T-helper 1 cell (primary cell): ENCODE measurements at places on chromosomes 16 and 17.

GRCh38 chr16:11994143-11995119 lies 17.9 kb downstream of the SNX29 start:
- no peak for DNase-seq

DNA sequence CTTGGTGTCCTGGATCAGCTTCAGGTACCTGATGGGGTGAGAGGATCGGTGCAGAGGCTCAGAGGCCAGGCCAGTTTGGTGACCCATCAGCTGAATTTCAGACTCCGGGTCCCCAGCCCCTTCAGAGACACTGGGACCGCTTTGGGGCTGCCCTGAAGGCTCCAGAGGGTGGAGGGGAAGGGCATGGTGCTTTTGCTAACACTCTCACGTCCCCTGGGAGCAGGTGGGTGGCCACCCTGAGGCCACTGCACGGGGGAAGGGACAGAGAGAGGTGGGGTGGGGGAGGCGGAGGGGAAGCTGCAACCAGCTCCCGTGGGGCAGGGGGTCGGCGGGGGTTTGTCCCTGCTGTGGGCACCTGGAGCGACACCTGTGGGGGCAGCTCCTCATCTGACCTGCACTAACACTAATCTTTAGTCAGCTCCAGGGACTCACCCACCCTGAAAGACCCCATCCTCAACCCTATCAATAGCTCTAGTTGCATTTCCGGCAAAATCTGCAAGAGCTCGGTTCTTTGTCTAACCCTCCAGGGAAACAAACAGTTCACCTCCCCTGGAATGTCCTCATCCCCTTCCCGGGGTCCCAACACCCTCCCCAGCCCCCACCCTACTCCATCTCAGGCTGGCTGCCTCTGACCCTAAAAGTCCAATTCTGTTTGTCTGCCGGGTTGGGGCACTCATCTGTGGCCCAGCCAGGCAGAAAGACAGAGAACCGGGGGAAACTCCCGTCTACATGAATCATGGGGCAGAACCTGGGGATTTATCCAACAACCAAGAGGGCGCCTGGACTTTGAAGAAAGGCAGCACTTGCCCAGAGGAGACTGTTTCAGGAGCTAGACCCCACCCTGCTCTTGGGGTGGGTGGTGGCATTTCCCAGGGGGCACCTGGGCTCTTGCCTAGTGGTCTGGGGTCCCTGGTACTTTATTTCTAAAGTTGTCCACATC lies 91.9 kb upstream of the CBX4 start:
- no peak for DNase-seq

- DNase-seq, result no peak
These were observed 285.0 kb upstream of the ERCC4 start for GRCh38 chr16:13634959-13635358.

GRCh38 chr17:50850640-50851039 lies 15.3 kb downstream of the WFIKKN2 start:
- DNase-seq, result no peak

DNA sequence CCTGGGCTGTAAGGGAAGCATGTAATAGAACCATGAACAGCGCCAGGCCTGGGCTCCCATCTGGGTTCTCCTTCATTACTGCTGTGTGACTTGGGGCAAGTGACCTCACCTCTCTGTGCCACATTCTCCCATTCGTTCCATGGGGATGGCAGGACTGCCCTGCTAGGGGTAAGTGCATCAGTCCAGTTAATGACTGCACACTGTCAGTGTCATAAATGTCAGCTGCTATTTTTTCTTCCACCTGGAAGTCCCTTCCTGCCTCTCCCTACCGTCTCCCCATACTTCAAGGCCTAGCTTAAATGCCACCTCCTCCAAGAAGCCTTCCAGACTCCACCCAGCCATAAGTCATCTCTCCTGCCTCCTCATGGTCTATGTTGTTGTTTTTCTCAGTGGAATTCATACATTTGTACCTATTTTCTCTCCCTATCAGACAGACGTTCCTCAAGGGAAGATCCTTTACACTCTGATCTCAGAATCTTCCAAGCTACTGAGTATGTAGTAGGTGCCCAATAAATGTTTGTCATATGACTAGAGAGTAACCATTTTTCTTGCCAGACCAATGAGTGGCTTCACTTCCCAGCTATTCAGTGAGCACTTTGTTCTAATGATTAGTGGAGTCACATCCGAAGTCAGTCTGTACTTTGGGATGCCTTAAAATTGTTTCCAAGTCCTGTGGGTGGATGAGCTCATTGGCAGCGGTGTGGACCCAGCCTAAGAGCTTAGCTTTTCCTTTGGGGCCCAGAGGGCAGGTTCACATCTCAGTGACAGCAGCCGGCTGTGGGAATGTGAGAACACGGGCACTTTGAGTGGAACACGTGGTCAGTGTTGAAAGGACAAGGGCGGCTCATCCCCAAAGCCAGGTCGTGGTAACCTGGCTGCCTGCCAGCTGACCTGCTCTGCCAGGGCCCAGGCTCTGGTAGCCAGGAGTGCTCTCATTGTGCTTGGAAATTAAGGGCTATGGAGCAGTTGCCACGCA lies 147.5 kb upstream of the GSE1 start:
- DNase-seq, result no peak

- DNase-seq, result no peak
These were observed 19.1 kb upstream of the CD79B start for GRCh38 chr17:63950940-63951907.

GRCh38 chr17:72361892-72362291 lies 241.1 kb downstream of the SOX9 start:
- DNase-seq, result no peak

DNA sequence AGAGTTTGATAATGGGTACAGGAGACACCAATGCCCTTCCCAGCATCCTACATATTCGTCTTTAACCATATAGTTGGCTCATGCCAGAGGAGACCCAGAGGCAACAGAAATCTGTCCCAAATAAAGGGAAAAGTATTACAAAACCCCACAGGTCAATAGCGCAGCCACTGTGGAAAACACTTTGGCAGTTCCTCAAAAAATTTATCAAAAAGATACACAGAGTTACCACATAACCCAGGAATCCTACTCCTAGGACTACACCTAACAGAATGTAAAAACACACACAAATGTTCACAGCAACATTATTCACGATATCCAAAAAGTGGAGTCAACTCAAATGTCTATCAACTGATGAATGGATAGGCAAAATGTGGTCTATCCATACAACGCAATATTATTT lies 135.8 kb downstream of the CEP112 start:
- DNase-seq, result no peak

- DNase-seq, result no peak
These were observed 119.8 kb upstream of the CDH13 start for GRCh38 chr16:82506692-82507670.
